Stimulated activated naive CD4-positive, alpha-beta T cell treated with Interleukin-2 at 50 U/mL for 16 hours (primary cell): ENCODE measurements at places on chromosomes 7 and 10.
A peak's percentile ranks its signal among the peaks of the same experiment; 100 is the strongest.

- peak; percentile 27 for DNase-seq
Observed at GRCh38 chr10:22253580-22253882, 35.7 kb upstream of the EBLN1 start.

- DNase-seq: no peak
Observed at GRCh38 chr10:130541090-130541489, 404.9 kb downstream of the GLRX3 start.

DNA sequence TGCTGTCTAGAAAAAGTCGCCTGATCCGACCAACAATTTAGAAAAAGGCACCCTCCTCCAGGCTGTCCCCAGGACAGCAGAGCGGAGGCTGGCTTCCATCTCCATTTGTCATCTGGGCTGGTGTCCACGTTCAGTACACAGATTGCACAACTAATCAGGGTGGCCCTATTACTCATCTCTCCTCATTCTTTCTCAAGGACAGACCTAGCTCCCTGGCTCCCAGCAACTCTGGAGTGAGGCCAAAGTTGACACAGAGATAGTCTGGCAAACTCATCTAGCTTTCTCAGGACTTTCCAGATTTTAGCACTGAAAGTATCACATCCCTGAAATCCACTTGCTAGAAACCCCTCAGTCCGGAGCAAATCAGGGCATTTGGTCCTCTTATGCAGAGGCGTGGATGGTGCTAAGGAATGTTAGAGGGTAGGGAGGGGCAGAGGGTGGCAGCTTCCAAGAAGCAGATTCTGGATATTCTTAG lies 75.1 kb downstream of the DNAH11 start:
- DNase-seq: no peak

- DNase-seq: no peak
Observed at GRCh38 chr7:30187513-30187912, 52.7 kb downstream of the MTURN start.

DNA sequence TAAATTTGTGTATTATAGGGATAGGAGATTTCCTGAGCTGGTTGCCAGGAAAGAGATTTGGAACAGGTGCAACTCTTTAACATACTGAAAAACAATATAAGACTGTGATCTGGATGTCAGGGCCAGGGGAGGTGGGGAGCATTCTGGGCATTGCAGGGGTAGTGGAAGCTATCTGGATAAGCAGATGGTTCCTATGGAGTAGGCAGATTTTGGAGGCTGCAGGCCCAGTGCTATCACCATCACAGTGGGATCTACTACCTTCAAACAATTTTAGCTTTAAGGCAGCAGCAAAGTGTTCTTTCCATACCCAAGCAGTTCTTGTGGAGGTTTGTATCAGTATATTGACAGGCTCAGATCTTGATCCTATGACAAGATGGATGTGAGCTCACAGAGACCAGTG lies 71.1 kb downstream of the ADAM22 start:
- DNase-seq: no peak

DNA sequence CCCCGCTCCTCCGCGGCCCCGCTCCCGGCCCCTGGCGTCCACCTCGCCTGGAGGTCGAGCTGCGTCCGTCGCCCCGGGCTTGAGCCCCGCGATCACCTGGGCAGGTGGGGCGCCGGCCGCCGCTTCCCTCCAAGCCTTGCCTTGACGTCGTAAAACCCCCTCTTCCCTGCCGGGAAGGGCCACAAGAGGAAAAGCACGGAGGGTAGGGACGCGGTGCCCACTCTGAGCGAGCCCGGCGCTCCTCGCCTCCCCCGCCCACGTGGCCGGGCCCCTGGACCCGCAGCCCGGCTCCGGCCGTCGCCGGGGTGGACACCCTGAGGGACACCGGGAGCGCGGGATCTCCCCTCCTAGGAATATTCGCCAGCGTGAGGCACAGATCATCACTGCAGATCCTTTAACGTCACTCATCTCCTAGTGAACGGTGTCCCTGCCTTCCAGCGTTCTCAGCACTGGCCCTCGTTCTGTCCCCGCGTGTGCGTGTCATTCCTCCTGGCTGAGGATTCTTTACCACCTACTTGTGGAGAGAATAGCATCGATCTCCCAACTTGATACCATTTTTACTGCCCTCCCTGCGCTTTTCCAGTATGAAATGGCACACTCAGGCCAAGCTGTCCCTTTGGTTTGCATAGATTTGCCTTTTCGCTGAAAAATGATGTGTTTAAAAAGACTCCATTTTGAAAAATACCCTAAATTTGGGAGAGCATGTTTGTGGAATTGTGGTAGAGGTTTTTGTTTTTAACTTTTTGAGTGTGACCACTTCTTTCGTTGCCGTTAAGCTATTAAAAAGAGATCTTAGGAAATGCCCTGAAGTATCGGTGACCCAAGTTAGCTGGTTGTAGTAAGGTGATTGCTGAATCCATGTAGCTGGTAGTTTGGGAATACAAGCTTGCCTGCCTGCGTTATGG lies 649 bp downstream of the ACTR3B start:
- peak; percentile 15 for DNase-seq

DNA sequence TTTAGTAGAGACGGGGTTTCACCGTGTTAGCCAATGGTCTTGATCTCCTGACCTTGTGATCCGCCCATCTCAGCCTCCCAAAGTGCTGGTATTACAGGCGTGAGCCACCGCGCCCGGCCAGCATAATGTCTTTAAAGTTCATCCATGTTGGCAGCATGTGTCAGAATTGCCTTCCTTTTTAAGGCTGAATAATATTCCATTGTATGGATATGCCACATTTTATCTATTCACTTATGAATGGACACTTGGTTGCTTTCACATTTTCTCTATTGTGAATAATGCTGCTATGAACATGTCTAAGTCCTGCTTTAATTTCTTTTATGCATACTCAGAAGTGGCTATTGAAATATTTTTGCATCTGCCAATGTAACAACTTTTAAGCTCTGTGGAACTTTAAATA lies 754.0 kb upstream of the GALNT17 start:
- DNase-seq: no peak

- no peak for DNase-seq
Observed at GRCh38 chr7:147012666-147013065, 896.1 kb downstream of the CNTNAP2 start.

DNA sequence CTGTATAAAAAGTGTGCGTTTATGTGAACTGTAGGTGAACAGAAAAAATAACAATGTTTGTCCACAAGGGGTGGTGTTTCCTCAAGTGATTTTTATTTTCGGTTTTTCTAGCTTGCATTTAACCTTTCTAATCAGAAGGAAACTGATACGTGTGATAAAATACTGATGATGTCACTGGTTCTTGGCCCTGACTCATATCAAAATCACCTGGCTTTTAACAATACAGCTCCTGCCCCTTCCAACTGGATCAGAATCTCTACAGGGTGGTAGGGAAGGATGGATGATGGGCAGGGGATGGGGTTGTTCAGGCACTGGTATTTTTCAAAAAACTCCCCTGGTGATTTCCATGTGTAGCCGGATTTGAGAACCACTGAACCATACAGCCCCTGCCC lies 10.9 kb downstream of the NPFFR1 start:
- DNase-seq: no peak

DNA sequence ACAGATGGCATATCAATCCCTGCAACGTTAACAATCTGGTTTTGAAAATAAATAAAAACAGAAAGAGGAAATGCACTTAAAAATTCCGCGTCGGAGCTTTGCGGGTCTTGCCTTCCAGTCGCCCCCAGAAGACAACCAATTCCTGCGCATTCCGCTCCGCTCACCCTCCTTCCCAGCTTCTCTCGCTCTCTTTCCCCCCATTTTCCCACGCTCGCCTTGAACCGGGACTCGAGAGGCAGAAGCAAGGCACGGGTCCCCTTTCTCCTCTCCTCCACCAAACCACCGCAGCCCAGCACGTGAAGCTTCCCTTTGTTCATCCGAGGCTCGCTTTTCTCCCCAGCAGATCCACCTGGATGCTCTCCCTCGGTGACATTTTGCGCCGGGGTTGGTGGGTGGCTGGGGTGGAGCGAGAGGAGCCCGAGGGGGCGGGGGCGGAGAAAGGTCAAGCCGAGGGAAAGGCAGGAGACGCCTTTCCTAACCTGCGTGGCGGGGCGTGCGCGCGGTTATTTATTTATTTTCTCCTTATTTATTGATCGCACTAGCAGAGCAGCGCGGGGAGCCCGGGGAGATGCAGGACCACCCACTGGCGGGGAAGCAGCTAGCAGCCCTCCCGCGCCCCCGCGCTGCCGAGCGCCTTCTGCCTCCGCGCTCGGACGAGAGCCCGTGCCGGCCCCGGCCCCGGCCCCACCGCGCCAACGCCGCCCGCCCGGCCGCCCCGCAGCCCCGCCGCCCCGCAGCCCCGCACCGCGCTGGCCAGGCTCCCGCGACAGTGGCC lies at the start of gene KCND2:
KCND2 (plus strand) TSS at position 475 of the 775 bp plus-strand sequence.
- no peak for DNase-seq

GRCh38 chr10:15824498-15824897 lies 35.8 kb downstream of the MINDY3 start:
- DNase-seq: no peak

DNA sequence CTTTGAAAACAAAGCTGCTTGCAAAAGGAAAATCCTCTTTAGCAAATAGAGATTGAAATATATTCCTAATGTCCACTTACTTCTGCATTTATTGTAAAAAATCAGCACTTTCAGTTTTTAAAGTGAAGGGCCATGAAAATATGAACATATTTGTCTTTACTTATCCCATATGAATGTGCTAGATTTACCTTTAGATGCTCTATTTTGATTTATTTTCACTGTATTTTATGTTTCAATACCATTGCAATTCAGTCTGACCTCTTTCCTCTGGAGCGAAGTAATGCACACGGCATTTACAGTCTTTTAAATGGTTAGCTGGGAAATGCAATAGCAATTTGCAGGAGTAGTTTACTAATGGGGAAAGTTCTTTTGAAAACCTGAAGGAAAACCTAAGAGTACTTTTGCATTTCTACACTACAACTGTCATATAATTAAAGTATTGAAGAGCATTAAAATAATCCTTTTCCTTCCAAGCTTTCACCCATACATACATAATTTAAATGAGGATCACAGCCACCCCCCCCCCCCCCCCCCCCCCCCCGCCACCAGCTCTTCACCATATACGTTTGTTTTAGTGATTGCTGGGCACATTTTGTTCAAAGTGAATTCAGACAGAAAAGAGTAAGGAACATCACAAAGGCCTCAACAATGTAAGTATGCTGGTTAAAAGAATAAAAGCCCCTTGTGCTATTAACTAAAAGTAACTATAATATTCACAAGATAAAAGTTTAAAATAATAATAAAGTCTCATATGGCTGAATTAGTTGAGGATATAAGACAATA lies 3.5 kb downstream of the SKIDA1 start:
- no peak for DNase-seq

DNA sequence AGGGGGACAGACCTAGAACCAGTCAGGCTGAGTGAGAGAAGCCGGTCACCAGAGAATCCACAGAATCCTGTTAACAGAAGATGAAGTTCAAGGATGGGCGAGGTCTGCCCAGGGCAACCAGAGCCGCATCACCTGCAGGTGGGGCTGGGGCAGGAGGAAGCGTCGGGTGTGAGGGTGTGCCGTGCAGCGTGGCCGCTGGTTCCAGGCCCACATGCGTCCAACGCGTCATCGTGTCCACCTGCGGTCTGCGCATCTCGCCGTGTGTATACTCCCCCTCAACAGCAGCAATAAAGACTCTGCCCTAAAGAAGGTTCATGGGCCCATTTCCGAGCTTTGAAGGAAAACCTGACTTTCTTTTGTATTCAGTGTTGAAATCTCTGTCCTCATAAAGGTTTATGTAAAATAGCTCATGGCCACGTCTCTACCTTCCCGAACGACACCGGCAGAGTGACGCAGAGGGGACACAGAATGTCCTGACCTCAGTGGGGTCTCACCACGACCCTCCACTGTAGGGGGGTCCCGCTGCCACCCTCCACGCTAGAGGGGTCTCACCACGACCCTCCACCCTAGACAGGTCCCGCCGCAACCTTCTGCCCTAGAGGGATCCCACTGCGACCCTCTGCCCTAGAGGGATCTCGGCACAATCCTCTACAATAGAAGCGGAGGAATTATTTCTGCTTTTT lies 446.9 kb downstream of the PTPRN2 start:
- no peak for DNase-seq

GRCh38 chr7:54556121-54556520 lies 13.9 kb downstream of the VSTM2A start:
- no peak for DNase-seq

- no peak for DNase-seq
Observed at GRCh38 chr7:151877911-151878835, 1.3 kb upstream of the PRKAG2 start.

DNA sequence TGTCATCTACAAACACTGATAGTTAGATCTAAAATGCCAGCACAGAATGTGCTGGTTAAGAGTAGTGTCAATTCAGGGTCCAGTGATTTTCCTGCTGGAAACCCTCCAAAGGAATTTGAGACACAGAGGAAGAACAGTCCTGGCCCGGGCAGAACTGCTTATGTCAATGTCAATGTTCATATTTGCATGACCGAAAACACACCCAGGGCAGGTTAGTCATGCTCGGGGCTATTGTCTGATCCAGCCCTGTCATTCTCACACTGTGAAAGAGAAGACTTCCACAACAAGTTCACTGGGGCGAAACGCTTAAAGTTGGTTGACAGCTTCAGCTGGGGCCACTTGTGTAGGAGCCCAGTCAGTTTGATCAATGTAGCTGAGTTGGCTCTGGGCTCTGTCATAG lies 139.3 kb downstream of the C1GALT1 start:
- DNase-seq: no peak
